ENCODE measurements at places on chromosomes 2 and 18.
A peak's percentile ranks its signal among the peaks of the same experiment; 100 is the strongest.

GRCh38 chr2:217459680-217460405, 543.0 kb downstream of the TNS1 start:
- no peak for DNase-seq

GRCh38 chr2:198102856-198103255, 298.5 kb downstream of the PLCL1 start:
- no peak for DNase-seq

DNA sequence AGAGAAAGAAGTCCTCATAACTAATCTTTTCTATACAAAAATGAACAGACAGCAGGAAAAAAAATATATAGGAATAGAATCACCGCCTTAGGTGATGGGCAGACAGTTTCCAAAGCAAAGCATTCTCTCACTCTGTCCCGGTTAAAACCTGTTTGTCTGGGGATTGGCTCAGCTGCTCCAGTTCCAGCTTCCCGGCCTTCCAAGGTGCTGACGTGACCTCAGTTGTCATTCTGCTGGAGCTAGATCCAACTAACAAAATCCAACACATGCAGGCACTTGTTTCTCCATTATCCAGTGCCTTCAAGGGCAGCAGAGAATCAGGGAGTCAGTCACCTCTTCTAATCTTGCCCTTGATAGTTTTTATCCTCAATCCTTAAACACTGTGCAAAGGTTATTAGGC, 52.8 kb downstream of the IKZF2 start:
- no peak for DNase-seq

GRCh38 chr18:32190209-32190608, 370 bp downstream of the MEP1B start:
- DNase-seq: no peak

- no peak for DNase-seq
Measured at GRCh38 chr2:188701836-188702235, 272.3 kb upstream of the COL3A1 start.

DNA sequence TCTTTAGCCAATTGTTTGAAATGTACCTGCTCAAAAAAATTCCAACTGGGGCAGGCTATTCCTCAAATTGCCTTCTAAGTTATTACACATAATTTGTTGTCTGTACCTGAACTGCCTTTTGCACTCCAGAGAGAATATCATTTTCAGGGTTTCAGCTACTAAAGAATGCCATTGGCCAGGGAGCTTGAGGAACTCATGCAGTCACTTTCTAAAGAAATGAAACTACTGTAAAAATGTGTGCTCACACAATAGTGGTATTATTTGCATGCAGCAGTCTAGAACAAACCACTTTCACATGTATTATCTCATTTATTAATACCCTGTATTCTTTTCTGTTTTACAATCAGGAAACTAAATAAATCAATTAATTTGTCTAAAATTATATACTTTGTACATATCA, 152.2 kb downstream of the PID1 start:
- DNase-seq: no peak

DNA sequence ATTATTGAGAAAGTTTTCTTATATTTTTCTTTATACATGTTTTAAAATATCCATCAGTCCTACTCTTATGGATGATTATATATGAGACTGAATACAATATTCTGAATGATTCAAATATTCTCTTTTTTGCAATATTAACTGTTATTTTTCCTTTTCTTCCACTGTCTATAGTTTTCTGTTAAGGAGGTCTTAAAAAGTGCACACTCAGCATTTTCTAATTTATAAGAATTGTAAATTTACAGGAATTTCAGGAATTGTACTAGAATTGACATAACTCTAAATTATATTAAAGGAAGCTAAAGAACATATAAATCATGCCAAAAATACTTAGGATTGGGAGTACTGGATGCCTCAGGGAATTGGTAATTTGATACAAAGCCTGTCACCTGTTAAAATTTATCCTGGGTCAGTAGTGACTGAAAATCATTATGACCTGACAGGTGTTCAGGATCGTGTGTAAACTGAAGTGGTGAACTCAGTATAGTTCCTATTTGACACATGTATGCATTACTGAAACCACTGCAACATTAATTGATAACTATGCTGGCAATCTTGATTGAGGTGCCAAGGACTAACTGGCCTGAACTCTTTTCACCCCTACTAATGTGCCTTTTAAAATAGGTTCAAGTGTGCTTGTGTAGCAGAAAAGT, 30.4 kb downstream of the MSTN start:
- DNase-seq: no peak

DNA sequence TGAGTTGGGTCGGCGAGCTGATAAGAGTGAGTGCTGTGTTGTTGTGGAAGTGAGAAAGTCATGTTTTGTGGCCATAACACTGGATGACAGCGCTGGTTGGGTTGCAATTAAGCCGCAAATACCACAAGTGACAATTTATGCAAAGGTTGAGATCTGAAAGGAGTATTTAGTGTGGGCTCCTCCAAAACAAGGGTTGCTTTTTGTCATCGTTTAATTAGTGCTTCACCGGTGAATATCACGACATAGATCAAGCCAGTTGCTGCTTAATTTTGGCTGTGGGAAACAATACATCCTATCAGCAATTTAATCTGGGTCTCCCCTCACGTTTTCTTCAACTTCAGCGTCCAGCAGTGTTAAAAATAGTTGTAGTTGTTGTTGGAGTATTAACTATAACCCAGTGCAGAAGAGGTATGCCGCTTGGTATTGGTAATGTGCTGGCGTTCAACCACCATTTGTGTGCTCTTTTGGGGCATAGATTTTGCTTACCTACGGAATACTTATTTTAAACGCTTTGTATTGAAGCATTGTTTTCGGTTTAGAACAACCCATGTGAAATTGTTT, 662 bp downstream of the ACVR2A start:
- peak; percentile 44 for DNase-seq

- DNase-seq: no peak
Measured at GRCh38 chr2:111940333-111941196, 42.2 kb downstream of the MERTK start.

GRCh38 chr2:226818930-226819329, 16.9 kb upstream of the RHBDD1 start:
- no peak for DNase-seq

DNA sequence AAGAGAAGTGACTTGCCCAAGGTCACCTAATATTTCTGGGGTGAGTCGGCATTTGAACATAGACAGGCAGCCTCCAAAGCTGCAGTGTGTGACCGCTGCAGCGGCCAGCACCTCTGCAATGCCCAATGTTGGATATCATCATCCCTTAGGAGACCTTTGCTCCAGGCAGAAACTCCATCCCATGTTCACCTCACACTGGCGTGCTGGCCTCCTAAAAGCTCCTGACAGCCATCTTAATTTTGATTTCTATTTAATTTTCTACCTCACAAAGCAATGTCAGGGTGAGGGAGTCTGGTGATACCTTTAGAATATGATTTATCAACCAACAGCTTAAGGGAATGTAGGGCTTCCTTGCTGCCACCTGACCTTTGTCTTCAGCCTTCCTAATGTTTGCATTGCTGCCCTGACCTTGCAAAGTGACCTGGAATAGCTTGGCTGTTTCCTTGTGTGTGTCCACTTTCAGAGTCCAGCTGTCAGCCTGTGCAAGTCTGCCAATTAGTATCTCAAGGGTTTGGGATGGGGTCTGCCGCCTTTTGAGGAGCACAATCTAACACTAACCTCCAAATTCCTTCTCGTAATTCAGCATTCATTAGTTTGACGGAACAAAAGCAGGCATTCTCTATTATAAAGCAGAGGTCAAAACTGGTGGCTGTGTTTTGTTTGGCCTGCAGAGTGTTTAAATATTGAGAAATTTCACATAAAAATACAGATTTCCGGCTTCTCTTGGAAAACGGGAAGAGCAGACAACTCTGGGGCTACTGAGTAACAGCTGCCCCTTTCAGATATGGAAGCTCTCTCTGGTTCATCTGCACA, 127.6 kb downstream of the PLEKHM3 start:
- no peak for DNase-seq

DNA sequence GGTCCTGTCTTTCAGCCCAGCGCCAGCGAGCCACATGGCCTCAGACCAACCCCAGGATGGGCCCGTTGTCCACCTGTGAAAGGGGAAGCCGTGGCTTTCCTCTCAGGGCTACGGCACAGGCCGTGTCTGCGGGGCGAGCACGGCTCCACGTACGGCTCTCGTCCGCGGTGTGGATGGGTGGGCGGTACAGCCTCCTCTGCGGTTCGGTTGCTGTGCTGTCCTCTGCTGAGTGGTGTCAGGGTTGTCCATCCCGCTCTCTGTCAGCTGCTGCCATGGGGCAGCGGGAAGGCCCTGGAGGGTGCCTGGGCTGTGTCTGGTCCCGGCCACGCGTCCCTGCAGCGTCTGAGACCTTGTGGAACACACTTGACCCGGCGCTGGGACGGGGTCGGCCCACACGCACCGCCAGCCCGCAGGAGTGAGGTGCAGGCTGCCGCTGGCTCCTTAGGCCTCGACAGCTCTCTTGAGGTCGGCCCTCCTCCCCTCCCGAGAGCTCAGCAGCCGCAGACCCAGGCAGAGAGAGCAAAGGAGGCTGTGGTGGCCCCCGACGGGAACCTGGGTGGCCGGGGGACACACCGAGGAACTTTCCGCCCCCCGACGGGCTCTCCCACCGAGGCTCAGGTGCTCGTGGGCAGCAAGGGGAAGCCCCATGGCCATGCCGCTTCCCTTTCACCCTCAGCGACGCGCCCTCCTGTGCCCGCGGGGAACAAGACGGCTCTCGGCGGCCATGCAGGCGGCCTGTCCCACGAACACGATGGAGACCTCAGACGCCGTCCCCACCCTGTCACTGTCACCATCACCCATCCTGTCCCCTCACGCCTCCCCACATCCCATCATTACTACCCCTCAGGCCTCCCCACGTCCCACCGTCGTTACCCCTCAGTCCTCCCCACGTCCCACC, 128.7 kb downstream of the NFATC1 start:
- peak; percentile 77 for DNase-seq

GRCh38 chr18:57208047-57208446, 61.2 kb downstream of the BOD1L2 start:
- no peak for DNase-seq

DNA sequence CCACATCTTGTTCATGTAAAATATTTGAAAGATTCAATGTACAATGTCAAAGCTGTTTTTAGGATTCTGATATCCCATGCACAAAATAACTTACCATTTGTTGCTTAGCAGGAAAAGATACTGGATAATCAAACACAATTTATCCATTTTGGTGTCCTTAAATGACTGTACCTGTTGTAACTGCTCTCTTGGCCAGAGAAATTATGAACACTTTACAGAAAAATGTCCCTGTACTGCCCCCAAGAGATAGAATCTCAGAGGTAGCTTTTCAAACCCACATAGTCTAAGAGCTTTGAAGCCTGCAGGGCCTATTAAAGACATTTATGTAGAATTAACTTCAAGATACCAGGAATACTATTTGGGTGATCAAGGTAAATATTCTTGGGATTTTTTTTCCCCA, 12.2 kb upstream of the ME2 start:
- DNase-seq: peak; percentile 44

GRCh38 chr2:9983401-9984216, 32.1 kb downstream of the GRHL1 start:
- DNase-seq: no peak

GRCh38 chr2:224211181-224211480, 172.0 kb upstream of the SERPINE2 start:
- DNase-seq: no peak

Data from GM13976 (cell line).